ENCODE measurements at places on chromosomes 3 and 15. TPM values are rescaled to one million over a fixed set of nuclear protein-coding genes. Genes with fewer than 3 reads are reported as not detected.

GP5 gene
- not detected for total RNA-seq

LRRC2 gene
- total RNA-seq, result 29.7 TPM

TRANK1 gene
- total RNA-seq, result 5.7 TPM

DNA sequence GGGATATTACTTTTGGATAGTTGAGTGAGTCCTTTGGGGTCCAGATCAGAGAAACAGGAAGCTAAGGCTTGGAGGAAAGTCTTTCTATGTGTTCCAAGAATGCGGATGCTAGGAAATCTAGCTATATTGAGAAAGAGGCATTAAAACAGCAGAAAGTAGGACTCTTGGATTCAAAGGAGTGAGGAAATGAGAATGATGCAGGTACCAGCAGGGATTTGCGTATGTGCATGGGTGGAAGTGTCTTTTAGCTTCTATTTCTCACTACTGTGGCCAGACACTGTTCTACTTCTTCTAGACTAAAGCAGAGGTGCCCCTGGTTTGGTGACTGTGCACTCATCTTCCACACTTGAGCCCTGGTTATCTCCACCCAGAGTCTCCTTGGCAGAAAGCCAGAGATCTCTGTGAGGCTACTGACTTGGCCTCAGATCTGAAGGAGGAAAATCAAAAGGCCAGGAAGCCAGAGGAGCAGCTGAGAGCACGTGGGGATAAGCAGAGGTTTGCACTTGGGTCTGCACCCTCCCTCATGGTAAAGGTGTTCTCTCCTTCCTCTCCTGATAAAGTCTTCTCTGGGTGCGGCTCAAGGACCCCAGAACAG lies 44.3 kb downstream of the ATP2B2 start:
- no peak for DNase-seq

- DNase-seq, result no peak
Measured at GRCh38 chr3:23312866-23313265, 109.7 kb downstream of the UBE2E2 start.

Measured in right atrium auricular region (tissue), 2 donors.